ENCODE measurements at places on chromosomes 11 and 22.

DNA sequence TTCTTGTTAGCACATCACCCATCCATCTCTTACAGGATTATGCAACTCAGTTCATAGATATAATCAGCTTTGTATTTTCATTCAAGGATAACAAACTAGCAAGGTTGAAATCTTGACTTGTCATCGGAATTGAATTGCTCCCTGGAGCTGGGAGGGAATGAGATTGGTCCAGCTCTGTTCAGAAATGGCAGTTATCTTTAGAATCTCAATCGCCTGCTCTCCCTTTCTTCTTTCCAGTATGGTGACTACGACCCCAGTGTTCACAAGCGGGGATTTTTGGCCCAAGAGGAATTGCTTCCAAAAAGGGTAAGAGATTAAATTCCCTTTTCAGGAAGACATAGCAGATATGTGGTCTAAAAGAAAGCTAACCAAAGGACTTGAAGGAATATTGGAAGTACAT, 51.0 kb downstream of the NF2 start:
- DNase-seq, result no peak

GRCh38 chr11:115653076-115653475, 148.9 kb upstream of the CADM1 start:
- no peak for DNase-seq

GRCh38 chr11:103862094-103862801, 174.2 kb upstream of the DDI1 start:
- no peak for DNase-seq

GRCh38 chr22:24758164-24758799, 16.2 kb downstream of the PIWIL3 start:
- peak; percentile 61 for DNase-seq

DNA sequence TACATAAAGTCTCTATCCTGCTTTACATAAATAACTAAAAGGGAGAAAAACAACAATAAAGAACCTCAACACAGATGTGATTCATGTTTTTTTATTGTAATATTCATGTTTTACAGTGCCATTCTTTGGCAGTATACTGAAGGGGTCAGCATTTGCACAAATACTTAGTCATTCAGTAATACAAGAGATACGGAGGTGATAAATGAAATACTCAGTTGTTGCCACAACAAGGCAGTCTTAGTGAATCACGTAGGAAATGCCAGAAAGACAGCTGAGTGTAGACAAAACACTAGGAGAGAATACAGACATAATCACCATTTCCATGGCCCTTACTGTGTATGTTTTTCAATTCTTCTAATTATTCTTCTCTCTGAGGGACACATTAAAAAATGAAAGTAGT, 910.4 kb downstream of the METTL15 start:
- no peak for DNase-seq
